ENCODE measurements at places on chromosomes 16 and 17.
A peak's percentile ranks its signal among the peaks of the same experiment; 100 is the strongest.

- no peak for DNase-seq
Observed at GRCh38 chr16:77677129-77677528, 45.2 kb upstream of the NUDT7 start.

DNA sequence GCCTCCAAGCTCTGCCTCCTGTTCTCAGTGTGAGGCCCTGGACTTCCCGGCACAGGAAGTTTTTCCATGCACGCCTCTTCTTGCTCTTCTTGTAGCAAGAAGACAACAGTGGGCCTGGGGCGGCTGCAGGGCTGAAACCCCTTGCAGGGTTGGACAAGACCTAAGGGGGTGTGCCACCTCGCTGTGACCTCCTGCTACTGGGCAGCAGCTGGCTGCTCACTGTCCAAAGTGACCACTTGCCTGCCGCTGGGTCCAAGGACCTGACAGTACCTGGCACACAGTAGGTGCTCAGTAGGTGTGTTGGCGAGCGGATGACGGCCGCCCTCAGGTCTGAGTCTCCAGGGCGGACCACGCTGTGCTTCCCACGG is 331.6 kb downstream of the C16orf95 start:
- no peak for DNase-seq

DNA sequence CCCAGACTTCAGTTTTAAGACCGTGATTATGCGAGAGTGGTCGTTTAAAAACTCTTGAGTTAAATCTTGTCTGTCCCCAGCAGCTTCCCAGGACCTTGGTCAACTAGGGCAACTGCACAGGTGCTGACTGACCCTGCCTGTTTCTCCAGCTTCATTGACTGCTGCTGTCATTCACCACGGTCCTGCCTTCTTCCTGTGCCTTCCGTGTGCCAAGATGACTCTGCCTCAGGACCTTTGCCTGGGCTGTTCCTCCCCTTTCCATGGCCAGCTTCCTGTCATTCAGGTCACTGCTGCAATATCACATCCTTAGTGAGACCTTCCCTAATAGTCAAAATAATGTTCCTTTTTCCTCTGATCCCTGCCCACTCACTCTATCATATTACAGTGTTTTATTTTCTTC is 3.9 kb downstream of the KIAA0513 start:
- DNase-seq = no peak

GRCh38 chr16:78821335-78821734 is 721.9 kb downstream of the WWOX start:
- DNase-seq = no peak

GRCh38 chr16:88064889-88065746 is 113.9 kb downstream of the BANP start:
- no peak for DNase-seq

- DNase-seq = peak; percentile 73
Observed at GRCh38 chr17:78378225-78379130, at the start of gene PGS1. TSS of gene PGS1 (plus strand) at chr17:78378649. CDS start at chr17:78378666, 17 bp downstream.

DNA sequence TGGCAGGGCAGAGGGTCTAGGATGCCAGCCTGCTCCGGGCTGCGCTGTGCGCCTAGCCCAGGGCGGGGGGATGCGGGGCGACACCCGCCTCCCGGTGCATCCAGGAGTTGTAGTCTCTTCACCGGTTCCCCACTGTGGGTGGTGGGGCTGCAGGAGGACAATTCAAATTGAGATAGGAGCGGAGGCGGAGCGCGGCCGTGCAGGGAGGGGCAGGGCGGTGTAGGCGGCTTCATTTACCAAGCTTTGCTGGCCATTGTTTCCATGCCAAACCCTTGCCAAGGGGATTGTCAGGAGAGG is 2047.4 kb downstream of the TP53TG3F start:
- no peak for DNase-seq

GRCh38 chr16:68732741-68733399 is 4.2 kb upstream of the CDH1 start:
- DNase-seq = no peak

GRCh38 chr17:75875940-75876189 is 2.5 kb downstream of the TRIM47 start:
- DNase-seq = no peak

DNA sequence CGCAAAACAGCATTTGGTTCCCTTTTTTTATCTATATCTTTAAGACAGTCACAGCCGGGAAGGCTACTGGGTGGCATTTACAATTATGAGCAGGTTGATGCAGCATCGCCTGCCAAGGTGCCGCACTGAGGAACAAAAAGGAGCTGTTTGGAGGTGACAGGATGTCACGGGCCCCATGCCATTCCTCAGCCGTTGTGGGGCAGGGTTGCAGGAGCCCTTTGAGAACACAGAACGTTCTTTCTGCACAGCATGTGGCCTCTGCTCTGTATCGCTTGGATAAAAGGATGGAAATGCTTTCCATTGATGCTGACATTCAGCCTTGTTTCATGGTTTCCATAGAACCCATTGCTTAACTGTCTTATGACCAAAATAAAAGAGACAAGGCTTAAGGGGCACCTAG is 141.9 kb upstream of the CDH5 start:
- no peak for DNase-seq

GRCh38 chr16:71672803-71673581 is 47.0 kb downstream of the MARVELD3 start:
- DNase-seq = no peak

- no peak for DNase-seq
Observed at GRCh38 chr16:11118479-11118878, 137.5 kb downstream of the SOCS1 start.

DNA sequence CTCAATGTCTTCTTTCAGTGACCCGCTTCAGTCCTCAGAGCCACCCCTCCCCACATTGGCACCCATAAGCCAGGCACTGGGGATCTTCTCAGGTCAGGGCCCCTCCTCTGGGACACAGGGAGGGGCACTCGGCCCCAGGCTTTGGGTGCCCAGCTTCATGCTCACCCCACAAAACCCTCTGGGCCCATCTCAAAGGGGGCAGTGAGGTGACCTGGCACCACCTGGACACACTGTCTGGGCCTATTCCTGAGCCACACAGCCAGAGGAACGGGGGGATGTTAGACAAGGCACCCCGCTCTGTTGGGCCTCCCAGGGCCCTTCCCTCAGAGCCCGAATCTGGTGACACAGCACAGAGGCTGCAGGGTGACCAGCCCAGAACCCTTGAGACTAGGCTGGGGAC is 36.1 kb downstream of the TNFRSF13B start:
- no peak for DNase-seq

DNA sequence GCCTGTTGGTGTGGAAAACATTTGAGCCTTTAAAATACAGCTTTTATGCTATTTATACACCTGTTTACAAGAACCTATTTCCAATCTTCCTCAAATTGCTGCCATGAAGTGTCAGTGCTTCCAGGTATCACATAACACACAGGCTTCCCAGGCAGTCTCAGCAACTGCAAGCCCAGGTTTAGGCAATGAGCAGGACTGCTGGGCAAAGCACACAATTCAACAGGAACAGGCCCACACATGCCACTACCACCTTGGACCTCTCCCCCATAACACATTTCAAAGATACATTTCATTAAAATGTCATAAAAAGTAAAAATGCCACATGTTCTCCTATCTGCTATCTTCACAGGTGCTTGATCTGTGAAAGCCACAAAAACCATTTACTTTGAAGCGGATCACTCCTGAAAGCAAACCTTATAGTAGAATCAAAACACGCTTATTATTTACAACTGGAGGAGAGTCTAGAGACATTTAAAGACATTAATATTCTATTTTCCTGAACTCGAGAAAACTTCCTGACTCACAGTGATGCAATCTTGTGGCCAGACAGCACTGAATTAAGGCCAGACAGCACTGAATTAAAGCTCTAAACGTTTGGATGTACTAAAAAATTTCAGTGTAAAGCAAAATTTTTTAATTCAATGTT is 31.5 kb downstream of the ANKFY1 start:
- no peak for DNase-seq

GRCh38 chr17:71392715-71393567 is 727.9 kb upstream of the SOX9 start:
- DNase-seq = no peak

- DNase-seq = no peak
Observed at GRCh38 chr17:57723427-57724025, 21.6 kb downstream of the CCDC182 start.

- no peak for DNase-seq
Observed at GRCh38 chr16:64773638-64774037, 348.2 kb downstream of the CDH11 start.

DNA sequence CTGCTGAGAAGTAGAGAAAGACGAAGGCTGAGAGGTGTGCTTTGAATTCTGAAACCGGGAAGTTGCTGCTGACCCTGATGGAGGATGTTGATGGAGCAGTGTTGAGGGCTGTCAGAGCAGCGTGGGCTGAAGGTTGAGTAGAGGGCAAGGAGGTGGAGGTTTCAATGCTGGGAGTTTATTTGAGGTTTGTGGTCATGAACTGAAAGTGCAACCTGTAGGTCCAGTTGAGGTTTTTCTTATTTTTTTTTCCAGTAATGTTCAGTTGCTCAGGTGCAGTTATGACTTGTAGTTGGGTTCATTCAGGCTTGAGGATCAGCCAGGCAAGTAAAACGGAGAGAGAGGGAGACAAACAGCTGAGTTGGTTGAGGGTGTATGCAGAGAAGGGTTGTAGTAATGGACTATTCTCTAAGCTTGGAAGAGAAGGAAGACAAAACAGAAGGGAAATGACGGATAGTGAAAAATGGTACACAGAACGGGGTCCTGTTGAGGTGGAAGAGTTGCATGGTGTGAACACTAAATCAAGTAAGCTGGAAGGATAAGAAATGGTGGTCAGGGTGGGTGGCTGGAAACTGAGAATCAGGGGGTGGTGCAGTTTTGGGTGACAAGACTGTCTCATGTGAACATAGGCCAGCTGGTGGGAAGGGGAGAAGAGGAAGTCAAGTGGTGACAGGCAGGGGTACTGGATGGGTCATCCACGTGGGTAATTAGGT is 8.7 kb upstream of the UBE2G1 start:
- peak; percentile 17 for DNase-seq

DNA sequence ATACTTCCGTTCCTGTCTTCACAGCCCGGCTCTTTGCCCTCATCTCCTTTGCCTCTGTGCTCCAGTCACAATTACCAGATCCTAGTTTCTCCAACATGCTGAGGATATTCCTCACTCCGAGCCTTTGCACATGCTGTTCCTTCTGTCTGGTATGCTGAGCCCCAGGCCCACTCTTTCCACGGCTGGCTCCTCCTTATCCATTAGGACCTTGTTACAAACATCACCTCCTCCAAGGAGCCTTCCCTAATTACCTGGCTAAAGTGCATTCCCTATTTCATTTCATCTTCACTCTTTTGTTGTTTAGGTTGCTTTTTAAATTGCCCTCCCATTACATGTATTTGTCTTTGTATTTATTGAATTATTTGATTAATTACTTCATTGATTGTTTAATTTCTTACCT is 14.9 kb upstream of the ADGRG1 start:
- no peak for DNase-seq

- DNase-seq = peak; percentile 3
Observed at GRCh38 chr16:23557779-23558702, 514 bp downstream of the UBFD1 start.

DNA sequence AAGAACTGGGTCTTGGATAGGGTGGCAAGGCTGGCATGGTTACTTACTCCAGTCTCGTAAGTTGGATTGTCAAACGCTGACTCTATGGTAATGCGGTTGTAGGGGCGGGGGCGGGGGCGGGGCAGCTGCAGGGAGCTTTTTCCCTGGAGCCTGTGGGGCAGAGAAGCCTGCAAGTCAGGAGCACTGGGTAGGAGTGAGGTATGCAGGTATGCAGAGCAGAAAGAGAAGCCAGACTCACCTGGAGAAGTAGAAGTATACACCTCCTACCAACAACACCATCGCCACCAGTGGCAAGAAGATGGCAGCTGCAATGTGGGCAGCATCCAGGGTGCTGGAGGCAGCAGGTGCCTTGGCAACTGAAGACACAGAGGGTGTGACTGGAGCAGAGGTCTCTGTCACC is 4.8 kb upstream of the PHF12 start:
- DNase-seq = no peak

- peak; percentile 80 for DNase-seq
Observed at GRCh38 chr16:89505204-89506112, 2.7 kb upstream of the SPG7 start.

DNA sequence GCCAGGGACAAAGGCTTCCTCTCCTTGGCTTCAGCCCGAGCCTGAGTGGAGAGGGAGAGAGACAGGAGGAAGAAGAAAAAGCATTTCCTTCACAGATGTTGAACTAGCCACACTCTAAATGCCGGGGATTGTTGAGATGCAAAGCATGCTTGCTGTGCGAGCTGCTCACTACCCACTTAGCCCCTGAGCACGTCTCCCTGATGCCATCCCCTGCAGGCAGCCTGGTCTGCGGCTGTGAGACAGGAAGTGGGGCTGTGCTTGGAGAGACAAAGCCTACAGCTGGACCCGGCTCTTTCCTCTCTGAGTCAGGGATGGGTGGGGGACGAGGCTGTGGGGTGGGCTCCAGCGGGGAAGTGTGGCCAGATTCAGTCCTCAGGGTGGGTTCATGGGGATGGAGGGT is 13.7 kb downstream of the WNT9B start:
- DNase-seq = no peak

DNA sequence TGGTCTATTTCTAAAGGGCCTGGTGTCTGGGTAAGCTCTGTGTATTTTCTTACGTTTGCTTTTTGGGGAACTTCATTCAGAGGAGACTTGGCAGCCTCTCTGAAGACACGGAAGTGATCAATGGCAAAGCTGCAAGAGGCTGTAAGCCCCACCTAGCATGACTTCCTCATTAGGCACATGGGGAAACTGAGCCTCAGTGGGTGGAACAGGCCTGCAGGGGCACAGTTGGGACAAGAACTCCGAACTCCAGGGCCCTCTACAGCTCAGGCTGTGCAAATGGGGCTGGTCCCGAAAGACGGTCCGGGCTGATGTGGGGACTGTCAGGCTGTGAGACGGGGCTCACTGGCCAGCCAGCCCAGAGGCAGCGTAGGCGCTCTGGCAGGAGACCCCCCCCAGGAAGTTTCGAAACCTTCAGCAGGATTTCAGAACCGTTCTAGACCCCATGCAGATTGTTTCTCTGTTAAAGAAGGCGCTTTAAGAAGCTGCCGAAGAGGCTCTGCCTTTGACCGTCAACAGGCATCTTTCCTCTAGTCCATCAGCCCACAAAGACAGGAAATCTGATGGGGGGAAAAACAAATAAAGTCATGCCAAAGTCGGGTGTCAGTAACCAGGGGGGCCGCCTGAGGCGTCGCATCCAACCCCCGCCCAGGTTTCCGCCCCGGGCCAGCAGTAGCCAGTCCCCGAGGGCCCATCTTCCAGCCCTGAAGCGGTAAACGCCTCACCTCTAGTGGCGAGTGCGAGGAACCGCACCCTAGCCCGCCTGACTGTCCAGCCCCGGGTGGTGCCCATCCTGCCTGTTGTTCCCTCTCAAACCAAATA is 79.8 kb upstream of the TBC1D3K start:
- peak; percentile 6 for DNase-seq

GRCh38 chr16:1080801-1081733 is 8.5 kb downstream of the SSTR5 start:
- DNase-seq = no peak

GRCh38 chr17:78435330-78436005 is 57.0 kb downstream of the PGS1 start:
- no peak for DNase-seq

GRCh38 chr17:2595716-2596115 is 2.3 kb downstream of the PAFAH1B1 start:
- DNase-seq = no peak

GRCh38 chr16:3214904-3215600 is 19.9 kb downstream of the ZNF200 start:
- DNase-seq = no peak

- no peak for DNase-seq
Observed at GRCh38 chr16:14028202-14028601, 42.9 kb upstream of the MRTFB start.

GRCh38 chr17:7237266-7237760 is 1.9 kb downstream of the PHF23 start:
- no peak for DNase-seq

- DNase-seq = no peak
Observed at GRCh38 chr17:48595278-48595999, 1.9 kb upstream of the HOXB5 start.

All from activated T-helper 1 cell treated with anti-CD3 and anti-CD28 coated beads, Interleukin-2, amount 50 U/mL, for 16 hours (primary cell).